Activated CD4-positive, alpha-beta memory T cell treated with anti-CD3 and anti-CD28 coated beads for 36 hours (primary cell): ENCODE measurements at places on chromosomes 5 and 9. TPM values are rescaled to one million over a fixed set of nuclear protein-coding genes. Genes with fewer than 3 reads are reported as not detected.
A peak's percentile ranks its signal among the peaks of the same experiment; 100 is the strongest.

DNA sequence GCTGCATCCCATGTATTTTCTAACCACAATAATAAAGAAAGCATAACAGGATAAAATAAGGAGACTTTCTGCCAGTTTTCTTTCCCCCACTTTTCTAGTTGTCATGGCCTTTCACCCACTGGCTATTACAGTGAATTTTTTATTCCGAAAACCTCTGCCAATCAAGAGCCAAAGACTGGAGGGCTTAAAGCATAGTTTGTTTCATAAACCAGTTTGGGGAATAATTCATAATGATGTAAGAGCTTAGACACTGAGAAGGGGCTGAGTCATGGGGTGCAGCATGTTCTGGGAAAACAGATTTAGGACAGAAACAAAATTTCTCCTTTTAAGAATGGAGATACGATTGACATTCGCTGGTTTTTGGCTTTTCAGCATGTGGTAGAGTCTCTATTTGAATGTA is 4.4 kb upstream of the GLIPR2 start:
- DNase-seq = no peak
- H3K4me3 ChIP-seq = no peak overlapping the region
- peaks cover 17% of the 10 kb centered on the region for H3K4me1 ChIP-seq
- no peaks in the 10 kb centered on the region for H3K36me3 ChIP-seq

- H3K27me3 ChIP-seq = no peaks in the 10 kb centered on the region
- no peak overlapping the region for H3K4me3 ChIP-seq
- no peak overlapping the region for H3K27ac ChIP-seq
- peaks cover 2% of the 10 kb centered on the region for H3K4me1 ChIP-seq
Measured at GRCh38 chr5:65830856-65831255, 95.5 kb upstream of the ERBIN start.

DNA sequence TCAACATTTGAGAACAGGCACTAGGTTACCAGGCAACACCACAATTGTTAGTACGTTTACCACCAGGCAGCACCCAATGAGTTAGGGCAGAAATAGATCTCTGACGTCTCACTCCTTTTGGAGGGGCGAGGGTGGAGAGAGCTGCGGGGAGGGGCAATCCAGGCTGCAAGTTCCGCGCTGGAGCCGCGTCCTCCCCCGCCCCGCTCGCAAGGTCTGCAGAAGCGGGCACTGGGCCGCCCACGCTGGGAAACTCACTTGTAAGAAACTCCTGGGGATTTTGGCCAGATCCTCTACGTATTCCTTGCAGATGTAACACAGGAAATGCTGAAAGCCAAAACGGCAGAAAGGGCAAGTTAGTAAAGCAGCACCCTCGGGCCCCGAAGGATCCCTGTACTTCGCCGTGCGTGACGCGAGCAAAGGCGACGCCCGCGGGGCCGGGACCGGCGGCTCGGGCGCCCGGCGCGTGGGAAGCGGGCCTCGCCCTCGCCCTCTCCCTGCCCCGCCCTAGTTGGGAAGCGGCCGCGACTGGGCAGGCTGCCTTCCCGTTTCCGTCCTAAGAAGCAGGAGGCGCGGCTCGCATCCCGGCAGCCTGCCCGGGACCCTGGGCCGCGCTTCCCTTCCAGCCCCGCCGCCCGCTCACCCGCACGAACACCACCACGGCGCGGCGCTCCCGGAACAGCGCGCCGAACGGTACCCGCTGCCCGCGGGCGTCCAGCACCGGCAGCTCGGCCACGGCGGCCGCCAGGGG is 493 bp downstream of the PRXL2C start:
- DNase-seq = peak; percentile 77
- peaks cover 13% of the 10 kb centered on the region for H3K4me1 ChIP-seq
- peak overlapping the region; percentile 85 for H3K4me3 ChIP-seq
- no peaks in the 10 kb centered on the region for H3K27me3 ChIP-seq
- no peaks in the 10 kb centered on the region for H3K36me3 ChIP-seq
- H3K27ac ChIP-seq = peak overlapping the region; percentile 70

GRCh38 chr9:91814753-91815152 is 135.3 kb downstream of the ROR2 start:
- H3K36me3 ChIP-seq = no peaks in the 10 kb centered on the region
- H3K27ac ChIP-seq = no peak overlapping the region
- no peak for DNase-seq
- H3K4me1 ChIP-seq = no peaks in the 10 kb centered on the region
- no peak overlapping the region for H3K4me3 ChIP-seq

DNA sequence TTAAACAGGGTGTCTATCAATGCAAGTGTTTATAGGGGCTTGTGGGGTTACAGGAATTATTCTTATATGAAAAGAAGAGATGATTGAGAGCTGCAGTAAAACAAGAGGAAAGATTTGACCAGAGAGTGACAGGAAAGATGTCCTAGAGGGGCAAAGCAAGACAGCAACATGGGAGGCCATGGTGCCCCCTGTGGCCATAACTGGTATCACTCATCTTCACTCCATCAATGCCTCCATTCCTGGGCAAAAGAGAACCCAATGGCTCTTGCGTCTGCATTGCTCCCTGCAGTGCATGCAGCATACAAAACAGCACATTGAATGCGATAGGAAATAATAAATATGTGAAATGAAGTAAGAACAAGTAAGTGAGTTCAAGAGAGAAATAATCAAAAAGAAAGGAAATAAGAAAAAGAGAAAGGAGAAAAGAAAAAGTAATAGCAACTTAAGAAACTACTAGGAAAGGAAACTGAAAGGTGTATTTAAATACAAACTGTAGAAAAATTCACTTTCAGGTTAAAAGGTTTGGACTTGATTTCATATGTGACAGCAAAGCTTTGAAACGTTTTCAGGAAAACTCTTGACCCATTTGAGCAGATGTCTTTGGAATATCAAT is 206.6 kb downstream of the SEMA5A start:
- H3K36me3 ChIP-seq = no peaks in the 10 kb centered on the region
- H3K27me3 ChIP-seq = no peaks in the 10 kb centered on the region
- H3K27ac ChIP-seq = no peak overlapping the region
- H3K4me1 ChIP-seq = no peaks in the 10 kb centered on the region
- DNase-seq = peak; percentile 15

GRCh38 chr5:98769210-98769958 is 4.1 kb upstream of the RGMB start:
- no peaks in the 10 kb centered on the region for H3K36me3 ChIP-seq
- H3K4me1 ChIP-seq = peaks cover 32% of the 10 kb centered on the region
- H3K4me3 ChIP-seq = peak overlapping the region; percentile 84
- H3K27ac ChIP-seq = no peak overlapping the region
- peaks cover 27% of the 10 kb centered on the region for H3K27me3 ChIP-seq

DNA sequence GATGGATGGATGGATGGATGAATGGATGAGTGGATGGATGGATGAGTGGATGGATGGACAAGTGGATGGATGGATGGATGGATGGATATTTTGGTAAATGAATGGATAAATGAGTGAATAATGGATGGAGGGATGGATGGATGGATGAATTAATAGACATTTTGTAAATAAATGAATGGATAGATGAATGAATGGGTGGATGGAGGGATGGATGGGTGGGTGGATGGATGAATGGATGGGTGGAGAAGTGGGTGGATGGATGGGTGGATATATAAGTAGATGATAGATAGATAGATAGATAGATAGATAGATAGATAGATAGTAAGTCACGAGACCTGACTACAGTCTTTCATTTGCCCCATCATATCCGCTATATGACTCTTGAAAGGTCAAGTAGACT is 82.7 kb upstream of the OLFM1 start:
- no peak overlapping the region for H3K27ac ChIP-seq
- no peak for DNase-seq
- no peak overlapping the region for H3K4me3 ChIP-seq
- peaks cover 7% of the 10 kb centered on the region for H3K27me3 ChIP-seq
- H3K36me3 ChIP-seq = no peaks in the 10 kb centered on the region
- H3K4me1 ChIP-seq = no peaks in the 10 kb centered on the region

DNA sequence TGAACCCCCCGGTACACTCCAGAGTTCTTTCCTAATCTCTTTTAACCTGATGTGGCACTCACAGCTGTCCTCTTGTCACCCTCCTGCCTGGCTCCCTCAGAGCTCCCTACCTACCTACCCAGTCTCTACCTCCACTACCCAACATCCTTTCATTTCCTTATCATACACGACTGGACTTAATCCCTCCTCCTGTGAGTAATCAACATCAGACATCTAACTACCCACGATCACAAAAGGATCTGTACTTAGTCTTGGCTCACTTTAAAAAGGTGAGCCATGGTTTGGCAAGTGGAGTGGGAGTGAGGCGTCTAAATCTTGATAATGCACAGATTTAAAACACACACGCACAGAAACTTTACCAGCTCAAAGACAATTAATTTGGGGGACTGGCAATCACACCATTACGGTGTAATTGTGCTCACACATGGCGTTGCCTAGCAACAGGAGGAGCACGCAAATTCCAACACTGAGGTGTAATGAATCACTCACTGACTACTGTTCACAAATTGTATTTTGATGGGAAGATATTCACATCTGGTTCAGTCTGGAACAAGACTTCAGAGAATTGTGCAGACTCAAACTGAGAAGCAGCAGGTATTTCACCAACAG is 235.9 kb downstream of the EPB41L4A start:
- H3K27ac ChIP-seq = no peak overlapping the region
- no peak overlapping the region for H3K4me3 ChIP-seq
- peaks cover 23% of the 10 kb centered on the region for H3K27me3 ChIP-seq
- no peaks in the 10 kb centered on the region for H3K36me3 ChIP-seq

Gene TAF11L13
- total RNA-seq = not detected

Gene SLC22A4
- 1.5 TPM for total RNA-seq

DNA sequence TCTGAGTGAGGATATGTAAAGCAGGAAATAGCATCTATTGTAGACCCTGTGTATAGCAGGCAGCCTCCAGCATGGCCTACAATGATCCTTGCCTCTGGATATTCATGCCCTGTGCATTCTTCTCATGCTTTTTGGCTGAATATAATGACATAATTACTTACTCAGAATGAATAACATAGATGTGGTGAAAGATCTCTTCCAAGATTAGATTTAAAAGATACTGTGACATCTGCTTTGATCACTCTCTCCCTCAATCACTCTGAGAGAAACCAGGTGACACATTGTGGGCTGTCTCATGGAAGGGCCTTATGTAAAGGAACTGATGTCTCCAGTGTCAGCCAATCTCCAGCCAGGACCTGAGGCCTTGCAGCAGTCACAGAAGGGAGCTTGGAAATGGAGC is 376.7 kb downstream of the DNAH5 start:
- H3K4me1 ChIP-seq = no peaks in the 10 kb centered on the region
- DNase-seq = no peak
- H3K36me3 ChIP-seq = no peaks in the 10 kb centered on the region
- H3K27ac ChIP-seq = no peak overlapping the region

GRCh38 chr5:139678751-139679750 is 30.9 kb downstream of the CXXC5 start:
- no peak overlapping the region for H3K27ac ChIP-seq
- no peaks in the 10 kb centered on the region for H3K4me1 ChIP-seq
- H3K36me3 ChIP-seq = no peaks in the 10 kb centered on the region
- no peak for DNase-seq
- no peaks in the 10 kb centered on the region for H3K27me3 ChIP-seq

- H3K4me1 ChIP-seq = peaks cover 2% of the 10 kb centered on the region
- peaks cover 23% of the 10 kb centered on the region for H3K27me3 ChIP-seq
- H3K27ac ChIP-seq = no peak overlapping the region
- no peak for DNase-seq
- no peaks in the 10 kb centered on the region for H3K36me3 ChIP-seq
Measured at GRCh38 chr5:66810848-66811261, 214.7 kb downstream of the MAST4 start.

GRCh38 chr9:35951736-35952135 is 6.2 kb downstream of the OR2S2 start:
- H3K4me1 ChIP-seq = peaks cover 21% of the 10 kb centered on the region
- no peak overlapping the region for H3K4me3 ChIP-seq
- peaks cover 2% of the 10 kb centered on the region for H3K27me3 ChIP-seq
- no peak overlapping the region for H3K27ac ChIP-seq
- no peak for DNase-seq

DNA sequence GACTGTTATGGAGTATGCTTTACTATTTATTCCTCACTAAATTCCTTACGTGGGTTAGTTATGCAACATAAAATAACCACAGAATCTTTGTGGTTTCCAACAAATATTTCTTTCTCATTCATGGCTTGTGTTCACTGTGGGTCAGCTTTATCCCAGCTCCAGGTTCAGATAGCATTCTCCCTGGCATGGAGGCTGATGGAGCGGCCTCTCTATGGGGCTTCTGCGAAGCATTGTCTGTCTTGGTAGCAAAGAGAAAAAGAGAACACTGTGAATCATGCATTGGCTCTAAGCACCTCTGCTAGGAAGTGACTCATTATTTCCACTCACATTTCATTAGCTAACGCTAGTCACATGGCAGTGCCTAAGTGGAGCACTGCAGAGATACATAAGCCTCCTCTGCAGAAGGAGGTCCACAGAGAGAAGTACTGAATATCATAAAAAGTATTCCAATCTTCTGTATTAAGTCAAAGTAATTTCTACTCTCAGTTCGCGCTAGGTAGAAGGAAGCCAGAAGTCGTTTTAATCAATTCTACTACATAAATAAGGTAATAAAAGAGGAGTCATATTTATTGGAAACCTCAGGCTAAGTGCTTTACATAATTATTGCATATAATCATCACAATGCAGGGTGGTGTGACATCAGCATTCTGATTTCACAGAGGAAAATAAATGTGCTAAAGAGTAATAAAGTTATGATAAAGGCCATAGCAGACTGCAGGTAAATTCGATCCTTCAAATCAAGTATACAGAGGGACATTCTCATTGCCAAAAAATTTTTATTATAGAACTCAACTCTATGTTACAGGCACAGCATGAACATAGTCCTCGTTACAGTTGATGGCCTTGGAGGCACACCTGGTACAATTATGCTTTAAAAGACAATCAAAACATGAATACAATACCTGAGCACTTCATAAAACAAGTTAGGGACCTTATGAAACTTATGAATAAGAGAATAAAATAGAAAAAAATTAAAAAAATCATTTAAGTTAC is 531.1 kb downstream of the CETN3 start:
- H3K36me3 ChIP-seq = no peaks in the 10 kb centered on the region
- H3K27ac ChIP-seq = no peak overlapping the region
- no peaks in the 10 kb centered on the region for H3K4me1 ChIP-seq
- no peaks in the 10 kb centered on the region for H3K27me3 ChIP-seq

- DNase-seq = peak; percentile 74
- H3K4me3 ChIP-seq = no peak overlapping the region
- H3K27me3 ChIP-seq = peaks cover 9% of the 10 kb centered on the region
- H3K36me3 ChIP-seq = no peaks in the 10 kb centered on the region
- no peak overlapping the region for H3K27ac ChIP-seq
Measured at GRCh38 chr5:95712347-95712958, 18.7 kb upstream of the RHOBTB3 start.

Gene SLC6A7
- not detected for total RNA-seq

GRCh38 chr9:112271466-112272098 is 61.8 kb downstream of the PTBP3 start:
- H3K4me1 ChIP-seq = peaks cover 43% of the 10 kb centered on the region
- H3K27ac ChIP-seq = no peak overlapping the region
- H3K4me3 ChIP-seq = no peak overlapping the region
- DNase-seq = no peak
